GM12892 (cell line): ENCODE measurements at places on chromosomes 6 and 20.

- DNase-seq: no peak
Observed at GRCh38 chr6:7550433-7550801, 8.9 kb downstream of the DSP start.

DNA sequence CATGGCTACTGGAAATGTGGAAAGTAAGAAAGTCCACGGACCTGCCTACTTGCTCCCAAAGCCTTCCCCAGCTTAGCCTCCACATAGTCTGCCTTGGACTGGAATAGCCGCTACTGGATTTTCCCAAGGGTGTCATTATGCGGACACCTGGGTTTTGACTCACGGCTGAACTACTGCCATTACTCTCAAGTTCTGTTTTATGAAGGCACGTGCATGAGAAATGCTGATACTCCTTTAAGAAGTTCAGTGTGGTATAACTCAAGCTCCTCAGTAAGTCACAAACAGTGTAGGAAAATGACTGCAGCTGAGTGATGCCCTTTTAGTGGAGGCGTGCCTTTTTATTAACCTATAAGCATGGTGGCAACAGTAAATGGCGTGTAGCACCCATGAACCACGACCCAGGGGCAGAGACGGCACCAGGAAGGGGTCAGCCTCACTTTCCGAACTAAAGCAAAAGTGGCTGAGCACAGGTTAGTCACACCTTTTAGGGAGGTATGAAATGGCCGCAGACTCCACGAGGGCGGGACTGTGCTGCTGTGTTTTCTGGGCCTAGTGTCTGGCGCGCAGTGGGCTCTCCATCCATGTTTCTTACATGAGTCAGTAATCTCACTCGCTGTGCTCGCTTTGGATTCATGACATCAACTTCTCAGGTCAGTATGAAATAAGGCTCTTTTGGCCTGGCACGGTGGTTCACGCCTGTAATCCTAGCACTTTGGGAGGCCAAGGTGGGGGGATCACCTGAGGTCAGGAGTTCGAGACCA lies 23.9 kb downstream of the PSMG4 start:
- no peak for DNase-seq

GRCh38 chr6:85353012-85353411 lies 96.9 kb upstream of the NT5E start:
- DNase-seq: no peak

GRCh38 chr6:77656999-77657764 lies 4.3 kb downstream of the MEI4 start:
- no peak for DNase-seq

DNA sequence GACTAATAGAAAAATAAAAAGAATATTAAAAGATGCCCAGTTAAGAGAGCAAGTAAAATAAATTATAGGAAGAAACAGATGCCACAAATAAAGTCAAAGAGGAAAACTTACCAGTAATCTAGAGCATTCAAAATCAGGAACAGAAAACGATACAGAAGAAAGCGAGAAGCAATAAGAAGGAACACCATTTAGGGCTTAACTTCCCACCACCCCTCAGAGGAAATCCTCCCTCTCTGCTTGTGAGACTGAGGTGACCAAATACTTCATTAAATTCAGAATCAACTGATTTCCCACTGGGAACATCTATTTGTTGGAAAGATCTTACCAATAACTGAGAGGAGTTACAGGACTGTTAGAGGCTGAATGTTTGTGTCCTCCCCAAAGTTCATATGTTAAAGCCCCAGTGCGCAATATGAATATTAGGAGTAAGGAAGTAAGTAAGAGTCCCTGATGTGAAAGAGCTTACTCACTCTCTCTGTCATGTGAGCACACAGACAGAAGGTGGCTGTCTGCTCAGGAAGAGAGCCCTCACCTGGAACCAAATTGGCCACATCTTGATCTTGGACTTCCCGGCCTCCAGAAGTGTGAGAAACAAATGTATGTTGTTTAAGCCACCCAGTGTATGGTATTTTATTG lies 19.5 kb downstream of the KATNA1 start:
- DNase-seq: no peak

DNA sequence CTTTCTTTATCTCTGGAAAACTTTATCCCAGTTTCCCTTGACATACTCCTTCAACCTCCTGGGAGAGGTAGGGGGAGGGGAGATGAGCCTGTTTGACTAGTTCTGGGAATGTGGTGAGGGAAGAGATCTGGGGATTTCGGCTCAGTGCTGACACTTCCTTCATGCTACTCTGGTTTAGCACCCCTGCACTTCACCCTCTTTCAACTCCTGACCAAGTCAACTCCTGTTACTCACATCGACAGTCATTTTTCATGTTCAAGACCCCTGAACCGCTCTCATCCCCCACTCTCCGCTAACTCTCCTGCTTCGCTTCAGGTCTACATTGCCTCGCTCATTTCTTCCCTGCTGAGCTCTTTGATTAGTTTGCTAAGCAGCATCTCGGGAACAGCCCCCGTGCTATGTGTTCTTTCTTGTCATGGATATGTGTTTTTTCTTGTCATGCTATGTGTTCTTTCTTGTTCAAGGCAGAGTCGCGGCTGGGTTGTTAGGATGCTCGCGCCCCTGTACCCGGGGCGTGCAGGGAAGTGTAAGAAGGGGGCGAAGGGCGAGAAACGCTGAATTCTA lies 16.6 kb upstream of the TRIM27 start:
- DNase-seq: no peak

DNA sequence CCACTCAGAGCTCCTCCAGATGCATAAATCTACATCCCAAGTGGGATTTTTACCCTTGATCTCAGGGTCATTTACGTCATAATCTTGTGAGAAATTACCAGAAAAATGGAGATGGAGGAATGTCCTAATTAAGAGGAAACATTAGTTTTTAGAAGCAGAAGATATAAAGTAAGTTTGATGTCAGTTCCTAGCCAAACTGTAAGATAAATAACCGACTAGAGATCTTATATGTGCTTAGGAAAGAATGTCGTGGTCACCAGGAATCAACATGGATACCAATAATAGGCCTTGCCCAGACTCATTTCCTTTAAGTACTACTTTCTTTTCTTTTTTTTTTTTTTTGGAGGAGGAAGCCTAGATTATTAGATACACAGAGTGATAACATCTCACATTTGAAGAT lies 186.9 kb downstream of the UTRN start:
- DNase-seq: no peak

DNA sequence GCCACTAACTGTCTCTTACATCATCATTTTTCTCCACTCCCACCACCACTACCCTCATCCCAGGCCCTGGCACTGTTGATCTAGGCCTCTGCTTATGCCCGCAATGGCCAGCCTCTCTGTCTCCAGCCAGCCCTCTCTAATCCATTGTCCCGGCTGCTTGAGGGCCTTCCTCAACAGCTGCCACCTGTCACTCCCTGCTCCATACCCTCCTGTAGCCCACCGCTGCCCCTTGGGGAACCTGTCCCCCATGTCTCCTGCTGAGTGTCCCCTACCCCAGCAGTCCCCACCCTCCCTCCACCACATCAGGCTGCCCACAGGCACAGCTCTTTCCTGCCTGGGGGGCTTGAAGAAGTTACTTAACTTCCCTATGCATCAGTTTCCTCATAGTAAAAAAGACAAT lies 13.4 kb downstream of the TEAD3 start:
- DNase-seq: no peak

DNA sequence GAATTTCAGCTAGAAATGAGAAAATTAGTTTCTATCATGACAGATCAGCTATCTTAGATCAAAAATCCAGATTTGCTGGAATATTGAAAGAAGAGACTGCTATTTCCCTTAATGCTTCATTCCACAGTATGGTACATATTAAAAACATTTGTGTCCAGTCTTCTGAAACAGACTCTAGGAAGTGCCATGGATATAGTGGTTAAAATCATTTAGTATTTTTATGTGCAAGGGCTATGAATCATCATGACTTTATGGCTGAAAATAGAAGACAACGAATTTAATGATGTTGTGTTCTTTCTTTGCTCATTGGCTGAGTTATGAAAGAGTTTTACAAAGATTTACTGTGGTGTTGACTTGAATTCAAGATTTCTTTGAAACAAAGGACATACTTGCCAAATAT lies 146.6 kb downstream of the ANKRD60 start:
- DNase-seq: no peak

DNA sequence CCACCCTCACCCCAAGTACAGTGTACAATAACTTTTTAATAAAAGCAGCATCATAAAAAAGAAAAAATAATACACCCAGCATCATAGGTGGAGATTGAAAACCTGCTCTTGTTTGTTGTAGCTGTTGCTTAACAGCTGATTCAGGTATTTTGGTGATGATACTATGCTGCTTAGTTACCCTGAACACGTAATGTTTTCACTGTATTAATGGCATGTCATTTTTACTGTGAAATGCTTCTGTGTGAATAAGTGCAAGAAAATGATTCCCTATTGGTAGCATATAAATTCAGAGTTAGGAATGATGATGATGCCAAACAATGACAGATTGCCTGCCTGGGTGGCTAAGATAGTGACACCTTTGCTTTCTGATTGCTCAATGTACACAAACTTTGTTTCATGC lies 405.7 kb downstream of the HDGFL1 start:
- no peak for DNase-seq

- no peak for DNase-seq
Observed at GRCh38 chr6:3230256-3230882, 2.9 kb upstream of the TUBB2B start.

GRCh38 chr6:43171707-43172103 lies 636 bp downstream of the SRF start:
- no peak for DNase-seq

DNA sequence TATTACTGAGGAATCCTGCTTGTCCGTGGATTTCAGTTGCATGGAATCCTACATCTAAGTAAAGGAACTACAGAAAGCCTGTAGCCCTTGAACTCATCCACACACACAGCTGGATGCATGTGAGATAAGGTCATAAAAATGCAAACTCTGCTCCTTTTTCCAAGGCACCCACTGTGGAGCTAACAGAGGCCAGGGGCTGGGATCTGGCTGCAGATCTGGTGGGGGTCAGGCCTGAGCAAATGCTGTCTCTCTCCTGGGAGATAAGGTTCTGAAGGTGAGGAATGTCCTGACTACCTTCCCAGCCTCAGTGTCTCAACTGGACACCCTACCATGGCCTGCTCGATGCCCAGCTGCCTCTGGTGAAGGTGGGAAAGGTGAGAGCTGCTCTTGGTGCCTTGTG lies 321.5 kb downstream of the LRFN2 start:
- no peak for DNase-seq

DNA sequence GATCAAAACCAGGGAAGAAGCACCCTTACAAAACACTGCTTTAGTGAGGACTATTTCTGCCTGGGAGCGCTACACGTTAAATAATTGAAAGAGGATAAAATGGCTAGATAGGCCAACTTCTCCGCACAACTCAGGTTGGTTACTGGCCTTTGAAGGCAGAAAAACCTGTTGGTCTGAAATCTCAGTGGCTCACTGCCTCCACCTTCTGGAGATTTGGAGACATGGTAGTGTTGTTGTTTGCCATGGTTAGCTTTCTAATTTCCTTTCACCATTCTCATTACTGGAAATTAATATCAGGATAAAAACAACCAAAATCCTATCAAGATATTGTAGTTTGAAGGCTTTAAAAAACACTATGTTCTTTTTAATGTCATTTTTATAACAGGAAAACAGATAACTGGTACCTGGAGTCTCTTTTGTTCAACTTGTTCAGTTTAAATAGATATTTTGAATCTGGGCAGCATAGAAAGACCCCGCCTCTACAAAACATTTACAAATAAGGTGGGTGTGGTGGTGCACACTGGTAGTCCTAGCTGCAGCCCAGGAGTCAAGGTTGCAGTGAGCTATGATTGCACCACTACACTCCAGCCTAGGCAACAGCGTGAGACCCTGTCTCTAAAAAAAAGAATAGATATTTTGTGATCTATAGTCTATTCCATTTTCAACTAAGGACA lies 27.5 kb upstream of the BCLAF1 start:
- no peak for DNase-seq

DNA sequence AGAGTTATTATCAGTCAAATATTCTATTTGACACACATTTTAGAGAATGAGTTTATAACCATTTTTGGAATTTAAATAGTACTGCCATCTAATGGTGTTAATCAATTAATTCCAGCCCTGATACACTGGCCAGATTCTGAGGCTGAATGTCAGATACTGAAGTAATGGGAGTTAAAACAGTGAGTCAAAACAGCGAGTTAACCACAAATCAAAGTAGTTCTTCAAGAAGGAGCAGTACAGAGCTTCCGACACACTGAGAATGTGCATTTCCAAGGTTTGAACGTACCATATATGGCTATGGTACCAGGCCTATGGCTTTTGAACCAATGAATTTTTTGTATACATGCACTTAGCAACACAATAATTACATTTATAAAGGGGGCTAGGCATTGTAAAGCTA lies 11.3 kb upstream of the CEP43 start:
- DNase-seq: no peak

DNA sequence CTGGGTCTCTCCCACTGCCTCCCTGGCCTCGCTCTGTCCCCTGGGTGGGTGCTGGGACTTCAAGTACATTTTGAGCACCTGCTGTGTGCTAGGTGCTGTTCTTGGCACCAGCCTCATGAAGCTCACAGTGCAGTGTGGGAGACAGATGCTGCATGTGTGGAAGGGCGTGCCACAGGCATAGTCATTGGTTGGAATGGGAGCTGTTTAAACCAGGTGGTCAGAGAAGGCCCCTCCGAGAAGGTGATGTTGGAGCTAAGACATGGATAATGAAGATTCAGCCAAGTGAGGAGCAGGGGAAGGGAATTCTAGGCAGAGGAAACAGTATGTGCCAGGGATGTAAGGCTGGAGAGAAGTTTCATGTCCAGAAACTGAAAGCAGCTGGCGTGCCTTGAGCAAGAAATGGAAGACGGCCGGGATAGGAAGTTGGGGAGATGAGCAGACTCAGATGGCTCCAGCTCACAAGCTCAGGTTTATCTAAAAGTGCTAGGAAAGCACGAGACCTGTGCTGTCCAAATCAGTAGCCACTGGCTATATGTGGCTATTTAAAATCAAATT lies 9.9 kb downstream of the LPIN3 start:
- no peak for DNase-seq

GRCh38 chr6:157748839-157749571 lies 74.0 kb upstream of the SNX9 start:
- no peak for DNase-seq

DNA sequence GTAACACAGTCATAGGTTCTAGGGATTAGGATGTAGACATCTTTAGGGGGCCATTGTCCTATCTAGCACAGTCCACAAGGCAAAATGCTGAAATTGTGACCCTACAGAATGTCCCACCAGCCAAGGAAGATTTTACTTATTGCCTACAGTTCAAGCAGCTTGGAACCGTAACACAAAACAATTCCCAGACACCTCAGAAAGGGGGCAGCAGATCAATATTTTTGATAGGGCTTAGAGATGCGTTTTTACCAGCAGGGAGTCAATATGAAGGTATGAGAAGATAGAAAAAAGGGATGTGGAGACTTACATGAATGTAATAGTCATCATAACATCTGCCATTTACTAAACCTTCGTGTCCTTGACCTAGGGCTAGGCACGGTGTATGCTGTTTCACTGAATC lies 81.0 kb downstream of the TMEM170B start:
- no peak for DNase-seq

- no peak for DNase-seq
Observed at GRCh38 chr6:127102299-127102698, 16.2 kb upstream of the RSPO3 start.
